ENCODE measurements at places on chromosomes 2 and 18.

- no peak for DNase-seq
Observed at GRCh38 chr18:80196528-80197320, 50.6 kb downstream of the PARD6G start.

DNA sequence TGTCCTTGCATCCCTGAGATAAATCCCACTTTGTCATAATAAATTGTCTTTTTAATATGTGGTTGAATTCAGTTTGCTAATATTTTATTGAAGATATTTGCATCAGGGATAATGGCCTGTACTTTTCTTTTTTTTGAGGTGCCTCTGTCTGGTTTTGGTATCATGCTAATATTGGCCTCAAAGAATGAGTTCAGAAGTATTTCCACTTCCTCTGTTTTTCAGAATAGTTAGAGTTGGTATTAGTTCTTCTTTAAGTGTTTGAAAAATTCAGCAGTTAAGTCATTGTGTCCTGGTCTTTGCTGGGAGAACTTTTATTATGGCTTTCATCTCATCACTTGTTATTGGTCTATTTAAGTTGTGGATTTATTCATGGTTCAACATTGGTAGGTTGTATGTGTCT, 464.1 kb upstream of the CRIM1 start:
- DNase-seq, result no peak

DNA sequence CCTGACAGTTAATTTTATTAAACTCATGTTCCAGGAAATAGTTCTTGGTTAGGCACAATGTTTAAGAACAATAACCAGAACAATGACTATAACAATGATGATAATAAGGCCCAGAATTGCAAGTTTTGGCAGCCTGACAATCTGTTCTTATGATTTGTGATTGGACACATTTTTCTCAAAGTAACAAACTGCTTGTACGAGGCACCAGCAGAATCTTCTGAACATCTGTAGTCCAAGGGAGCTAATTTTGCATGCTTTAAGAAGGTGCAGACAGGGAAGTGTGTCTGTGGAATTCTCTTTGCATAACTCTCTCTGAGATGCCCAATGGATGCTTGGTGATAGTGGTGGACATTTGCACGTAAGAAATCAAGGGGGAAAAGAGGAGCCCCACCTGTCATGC, 709.3 kb downstream of the SLC4A3 start:
- no peak for DNase-seq

DNA sequence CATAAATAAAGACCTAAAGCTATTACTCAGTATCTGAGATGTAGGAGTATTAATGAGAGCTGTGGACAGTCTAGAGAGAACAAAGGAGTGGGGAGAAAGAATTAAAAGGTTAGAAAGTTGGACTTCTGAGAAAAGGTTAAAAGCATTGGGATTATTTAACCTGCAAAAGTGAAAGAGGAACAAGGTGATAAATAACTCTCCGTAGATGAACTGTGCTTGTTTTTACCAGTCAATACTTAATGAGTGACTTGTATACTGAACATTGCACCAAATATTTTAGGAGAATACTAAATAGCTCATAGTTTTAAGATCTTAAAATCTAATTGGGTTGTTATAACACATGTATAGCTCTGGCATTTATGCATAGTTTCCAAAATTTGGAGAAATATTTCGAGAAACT, 137.5 kb downstream of the GPD2 start:
- DNase-seq, result no peak

DNA sequence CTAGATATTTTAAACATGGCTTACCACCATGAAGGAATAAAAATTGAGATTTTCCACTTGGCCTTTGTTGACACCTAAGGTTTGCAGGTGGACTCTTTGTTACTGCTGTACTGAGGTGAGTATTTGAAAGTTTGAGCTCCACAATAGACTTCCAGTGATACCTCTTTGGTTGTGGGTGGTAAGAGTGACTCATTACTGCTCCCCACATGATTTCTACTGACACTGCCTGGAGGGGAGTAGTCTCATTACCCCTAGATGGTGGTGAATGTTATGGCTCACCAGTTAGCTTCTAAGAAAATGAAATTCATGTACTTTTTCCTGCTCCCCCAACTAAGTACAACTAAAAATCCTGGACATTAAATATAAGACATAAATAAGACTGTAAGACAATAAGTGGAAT, 1183.1 kb upstream of the TMEFF2 start:
- no peak for DNase-seq

DNA sequence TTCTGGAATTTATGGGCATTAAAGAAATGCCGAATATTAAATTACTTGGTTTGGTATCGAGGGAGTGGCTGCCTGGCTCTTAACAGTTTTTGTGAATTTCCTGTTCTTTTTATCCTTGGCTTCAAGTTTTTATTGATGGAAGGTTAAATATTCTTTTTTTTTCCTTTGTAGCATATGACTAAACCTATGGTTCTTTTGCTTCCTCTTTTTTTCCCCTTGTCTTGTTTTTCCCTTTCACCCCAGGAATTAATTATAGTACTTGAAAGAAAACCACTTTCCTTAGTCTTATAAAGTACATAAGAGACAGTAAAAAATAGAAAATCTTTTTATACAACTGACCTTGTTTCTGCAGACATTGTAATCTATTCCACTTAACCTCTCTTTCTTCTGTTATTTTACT, 42.4 kb downstream of the MGAT5 start:
- DNase-seq, result no peak

GRCh38 chr18:34720220-34720619, 10.1 kb downstream of the DTNA start:
- no peak for DNase-seq

DNA sequence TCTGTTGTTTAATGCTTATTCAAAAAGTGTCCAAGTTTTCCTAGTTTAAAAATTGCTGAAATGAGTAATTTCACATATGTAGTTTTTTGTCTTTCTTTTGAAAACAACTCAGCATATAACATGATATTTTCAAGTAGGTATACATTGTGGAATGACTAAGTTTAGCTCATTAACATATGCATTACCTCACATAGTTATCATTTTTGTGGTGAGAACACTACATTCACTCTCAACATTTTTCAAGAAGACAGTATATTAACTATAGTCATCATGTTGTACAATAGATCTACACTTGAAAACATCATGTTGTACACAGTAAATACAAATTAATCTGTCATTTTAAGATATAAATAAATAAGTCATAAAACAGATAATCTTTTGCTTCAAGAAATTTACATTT, 340.0 kb downstream of the CCDC85A start:
- DNase-seq, result no peak

DNA sequence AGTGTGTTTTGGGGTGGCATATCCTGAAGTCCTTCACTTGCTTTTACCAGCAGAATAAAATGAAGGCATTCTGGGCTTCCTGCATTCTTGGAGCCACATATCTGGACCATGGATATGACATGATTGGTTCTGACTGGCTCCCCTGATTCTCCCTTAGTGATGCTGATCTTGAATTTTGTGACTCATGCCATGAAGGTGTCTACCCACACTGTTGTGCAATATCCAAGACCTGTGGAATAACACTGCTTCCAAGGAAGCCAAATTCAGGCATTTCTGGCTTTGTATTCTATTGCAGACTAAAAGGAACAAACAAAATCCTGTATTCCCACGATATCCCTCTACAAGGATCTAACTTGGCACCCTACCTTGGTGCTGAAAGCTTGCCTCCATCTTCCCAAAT, 125.8 kb downstream of the LYPD6B start:
- DNase-seq, result no peak

DNA sequence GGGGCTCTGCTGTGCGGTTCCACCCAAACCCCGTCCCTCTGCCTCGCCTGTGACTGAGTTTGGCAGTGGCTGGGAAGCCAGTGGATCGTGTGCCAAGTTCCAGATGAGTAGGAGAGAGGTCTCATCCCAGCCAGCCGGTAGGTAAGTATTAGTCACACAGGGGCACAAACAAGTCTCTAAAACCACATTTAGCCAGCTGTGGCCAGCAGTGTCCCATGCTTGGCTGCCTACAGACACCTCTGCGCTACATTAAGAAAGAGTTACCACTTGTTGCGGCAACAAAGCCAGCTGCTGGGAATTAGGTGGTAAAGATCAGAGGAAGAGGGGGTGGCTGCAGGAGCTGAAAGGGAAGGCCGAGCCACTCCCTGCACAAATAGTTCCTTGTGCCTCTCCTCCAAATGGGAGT, 81.2 kb downstream of the GATA6 start:
- no peak for DNase-seq

DNA sequence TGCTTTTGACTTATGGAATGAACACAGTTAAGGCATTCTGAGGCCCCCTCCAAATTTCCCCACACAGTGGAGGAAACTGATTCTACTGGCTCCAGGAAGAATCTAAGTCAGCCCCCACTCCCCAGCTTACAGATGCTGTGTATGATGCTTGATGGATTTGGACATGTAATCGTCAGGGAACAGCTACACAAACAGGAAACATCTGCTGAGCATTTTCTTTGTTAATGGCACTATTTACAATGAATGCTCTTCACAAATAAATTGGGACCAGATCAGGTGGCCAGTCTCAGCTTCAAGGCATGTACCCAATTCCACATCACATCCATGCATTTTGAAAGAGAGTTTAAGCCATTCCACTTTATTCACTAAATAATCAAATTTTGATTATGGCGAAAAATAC, 562.3 kb downstream of the SOX11 start:
- DNase-seq, result no peak

DNA sequence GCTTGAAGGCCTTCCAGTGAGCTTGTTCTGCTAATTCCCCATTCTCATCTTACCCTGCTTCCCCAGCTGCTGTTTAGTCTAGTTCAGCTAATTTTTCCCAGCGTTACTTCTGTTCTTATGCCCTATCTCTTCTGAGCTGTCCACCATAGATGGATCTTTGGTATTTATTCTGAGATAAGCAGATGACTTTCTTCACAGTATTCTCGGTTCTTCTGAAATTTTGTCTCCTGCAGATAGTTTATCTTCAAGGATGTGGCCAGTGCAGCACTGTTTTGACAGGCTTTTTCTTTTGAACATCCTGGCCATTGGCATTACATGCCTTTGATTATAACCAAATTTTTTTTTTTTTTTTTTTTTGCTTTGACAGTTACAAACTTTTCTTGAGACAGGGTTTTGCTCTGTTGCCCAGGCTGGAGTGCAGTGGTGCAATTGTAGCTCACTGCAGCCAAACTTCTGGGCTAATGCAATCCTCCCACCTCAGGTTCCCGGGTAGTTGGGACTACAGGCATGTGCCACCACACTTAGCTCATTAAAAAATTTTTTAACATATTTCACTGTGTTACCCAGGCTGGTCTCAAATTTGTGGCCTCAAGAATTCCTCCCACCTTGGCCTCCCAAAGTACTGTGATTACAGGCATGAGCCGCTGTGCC, 134.2 kb downstream of the WDSUB1 start:
- no peak for DNase-seq

DNA sequence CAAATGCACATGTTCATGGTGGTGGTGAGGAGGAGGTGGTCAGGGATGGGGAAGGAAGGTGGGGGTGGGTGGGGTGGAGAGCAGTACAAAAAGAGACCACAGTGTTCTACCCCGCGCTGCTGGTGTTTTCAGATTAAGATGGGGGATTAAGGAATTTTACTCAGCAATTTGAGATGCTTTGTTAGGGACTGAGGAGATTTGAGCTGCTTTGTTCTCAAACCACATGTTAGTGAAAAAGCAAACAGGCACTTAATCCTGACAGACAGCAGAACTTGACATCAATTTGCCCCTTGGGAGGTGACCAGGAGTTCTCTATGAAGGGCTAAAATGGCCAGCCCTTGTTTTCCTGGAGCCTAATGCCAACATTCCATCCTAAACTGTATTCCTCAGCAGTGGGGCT, 244.5 kb downstream of the MEIS1 start:
- no peak for DNase-seq

- no peak for DNase-seq
Observed at GRCh38 chr2:128472789-128473174, 154.1 kb upstream of the HS6ST1 start.

DNA sequence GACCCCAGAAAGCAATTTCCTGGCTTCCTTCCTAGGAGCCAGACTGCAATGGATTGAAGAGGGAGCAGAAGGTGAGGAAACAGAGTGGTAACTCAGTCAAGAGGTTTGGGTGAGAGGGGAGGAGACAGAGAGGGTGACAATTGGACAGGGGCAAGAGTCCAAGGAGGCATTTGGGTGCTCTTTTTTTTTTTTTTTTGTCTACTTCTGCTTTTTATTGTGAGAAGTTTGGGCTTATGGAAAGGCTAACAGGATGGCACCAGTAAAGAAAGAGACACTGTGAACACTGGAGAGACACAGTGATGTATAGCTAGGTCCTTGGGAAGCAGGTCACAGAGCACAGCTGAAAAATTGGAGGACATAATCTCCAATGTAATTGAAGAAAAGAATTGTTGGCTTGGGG, 25.0 kb downstream of the CYBRD1 start:
- DNase-seq, result no peak

DNA sequence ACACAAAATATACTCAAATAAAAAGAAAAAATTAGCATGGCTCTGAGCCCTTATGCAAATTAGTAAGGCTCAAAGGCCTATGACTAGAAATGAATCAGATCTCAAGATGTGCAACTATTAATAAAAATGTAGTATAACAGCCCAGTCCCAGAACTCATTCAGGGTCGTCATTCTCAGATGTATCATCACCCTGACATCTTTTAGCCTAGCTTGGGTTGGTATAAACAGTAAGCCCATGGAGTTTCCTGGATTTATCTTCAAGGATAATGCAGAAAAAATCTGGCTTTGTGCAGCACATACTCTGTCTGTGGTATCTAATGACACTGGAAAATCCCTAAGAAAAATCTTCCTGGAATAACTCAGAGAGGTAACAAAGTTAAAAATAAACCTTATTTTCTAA, 239.3 kb downstream of the ZNF385B start:
- no peak for DNase-seq

DNA sequence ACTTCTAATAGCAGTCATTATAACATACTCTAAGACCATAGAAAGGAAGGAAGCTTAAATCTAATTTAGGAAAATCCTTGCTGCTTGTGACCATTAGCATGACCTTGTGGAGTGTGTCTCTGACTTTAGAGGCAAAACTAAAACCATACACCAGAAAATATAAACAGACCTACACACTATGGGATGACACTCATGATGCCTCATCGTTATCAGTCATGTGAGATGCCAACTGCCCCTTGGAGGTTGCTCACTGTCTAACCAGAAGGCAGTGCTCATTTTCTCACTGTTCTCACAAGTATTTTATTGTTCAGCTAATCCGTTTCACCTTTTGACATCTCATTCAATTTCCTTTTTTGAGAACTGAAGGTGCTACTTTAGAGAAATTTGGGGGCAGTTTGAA, 376.9 kb downstream of the RND3 start:
- no peak for DNase-seq

- no peak for DNase-seq
Observed at GRCh38 chr2:30900381-30900780, 93.1 kb upstream of the CAPN13 start.

- DNase-seq, result no peak
Observed at GRCh38 chr2:75246441-75247167, 47.3 kb upstream of the TACR1 start.

- DNase-seq, result no peak
Observed at GRCh38 chr2:59968441-59968840, 585.0 kb downstream of the BCL11A start.

DNA sequence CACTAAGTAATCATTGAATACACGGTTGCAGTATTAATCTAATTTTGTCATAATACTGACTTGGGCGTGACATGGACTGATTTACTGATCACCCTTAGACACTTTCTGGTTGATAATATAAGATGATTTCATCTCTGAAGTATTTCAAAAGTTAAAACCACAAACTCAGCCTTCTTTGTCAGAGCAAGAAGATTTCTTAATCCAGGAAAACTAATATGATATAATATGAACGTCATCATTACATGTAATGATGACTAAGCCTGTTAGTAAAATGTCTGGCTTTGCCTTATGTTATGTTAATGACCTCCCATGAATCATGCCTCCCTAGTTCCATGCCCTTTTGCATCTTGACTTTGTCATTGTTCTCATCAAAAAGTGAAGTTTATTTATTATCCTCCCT, 1325.0 kb upstream of the CDH2 start:
- no peak for DNase-seq

Measured in stimulated activated CD4-positive, alpha-beta T cell treated with anti-CD3 and anti-CD28 coated beads, Interleukin-1b, Interleukin-23, amount 100 ng/mL, for 1 hour (primary cell).